ENCODE measurements at places on chromosomes 5 and 9. TPM values are rescaled to one million over a fixed set of nuclear protein-coding genes. Genes with fewer than 3 reads are reported as not detected.

STING1 gene
- 74.9 TPM for polyA plus RNA-seq

KCTD16 gene
- polyA plus RNA-seq = 0.34 TPM

TICAM2 gene
- 11.3 TPM for polyA plus RNA-seq

SPATA31C1 gene
- not detected for polyA plus RNA-seq

ADCY2 gene
- not detected for polyA plus RNA-seq

RELL2 gene
- 2.9 TPM for polyA plus RNA-seq

ACTL7A gene
- polyA plus RNA-seq = not detected

PCDHB9 gene
- 1.9 TPM for polyA plus RNA-seq

PCDHA12 gene
- polyA plus RNA-seq = not detected

PRUNE2 gene
- 2.8 TPM for polyA plus RNA-seq

MAP1B gene
- 261 TPM for polyA plus RNA-seq

SLC45A2 gene
- not detected for polyA plus RNA-seq

All from GM23248 (cell line).